Dorsolateral prefrontal cortex (tissue), 122 donors: ENCODE measurements at places on chromosomes 2 and 18. TPM values are rescaled to one million over a fixed set of nuclear protein-coding genes. Genes with fewer than 3 reads are reported as not detected.

- DNase-seq = no peak
Measured at GRCh38 chr2:160484859-160485520, 8.6 kb downstream of the RBMS1 start.

GRCh38 chr2:8549273-8549922 lies 132.5 kb upstream of the ID2 start:
- no peak for DNase-seq

- no peak for DNase-seq
Measured at GRCh38 chr2:177161741-177162460, 50.7 kb upstream of the HNRNPA3 start.

GRCh38 chr2:121041516-121041915 lies 243.5 kb downstream of the TFCP2L1 start:
- DNase-seq = no peak

DNA sequence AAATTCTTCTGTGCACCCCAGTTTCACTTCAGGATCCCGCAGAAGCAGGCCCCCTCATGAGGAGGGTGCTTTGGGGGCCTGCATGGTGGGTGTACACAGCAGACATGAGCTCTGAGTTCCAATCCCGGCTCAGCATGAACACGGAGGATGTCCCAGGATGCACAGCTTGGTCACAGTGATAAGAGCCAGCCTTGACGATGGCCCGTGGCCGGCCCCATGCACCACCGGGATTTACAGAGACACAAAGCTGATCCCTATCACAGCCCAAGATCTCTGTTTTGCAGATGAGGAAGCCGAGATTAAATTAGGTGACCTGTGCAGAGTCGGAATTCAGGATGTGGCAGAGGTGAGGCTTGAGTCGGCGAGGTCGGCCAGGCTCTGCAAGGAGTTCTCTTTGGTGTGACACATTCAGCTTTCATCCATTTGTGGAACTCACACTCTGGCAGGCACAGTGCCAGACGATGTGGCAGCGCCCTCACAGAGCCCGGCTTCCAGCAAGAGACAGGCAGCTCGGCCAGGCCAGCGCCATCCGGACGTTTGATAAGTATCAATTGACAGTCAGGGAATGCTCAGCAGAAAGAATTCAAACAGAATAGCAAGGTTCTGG lies 456.3 kb upstream of the MYT1L start:
- peak; percentile 46 for DNase-seq

DNA sequence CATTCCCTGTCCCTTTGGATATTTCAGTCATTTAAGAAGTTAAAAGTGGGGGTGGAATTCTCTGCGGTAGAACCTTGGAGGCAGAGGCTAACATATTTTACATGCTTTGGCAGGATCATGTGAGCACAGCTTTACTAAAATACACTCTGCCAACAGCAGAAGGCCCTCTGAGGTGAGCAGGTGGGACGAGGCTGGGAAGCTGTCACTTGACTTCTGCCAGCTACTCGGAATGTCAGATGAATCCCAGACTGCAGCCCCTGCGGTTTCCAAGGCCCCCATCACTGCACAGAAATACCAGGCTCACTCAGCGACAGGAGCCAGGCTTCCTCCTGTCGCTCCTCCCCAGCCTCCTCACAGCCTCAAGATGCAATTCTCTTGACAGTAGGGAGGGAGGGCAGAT lies 220.9 kb upstream of the REV1 start:
- no peak for DNase-seq

DNA sequence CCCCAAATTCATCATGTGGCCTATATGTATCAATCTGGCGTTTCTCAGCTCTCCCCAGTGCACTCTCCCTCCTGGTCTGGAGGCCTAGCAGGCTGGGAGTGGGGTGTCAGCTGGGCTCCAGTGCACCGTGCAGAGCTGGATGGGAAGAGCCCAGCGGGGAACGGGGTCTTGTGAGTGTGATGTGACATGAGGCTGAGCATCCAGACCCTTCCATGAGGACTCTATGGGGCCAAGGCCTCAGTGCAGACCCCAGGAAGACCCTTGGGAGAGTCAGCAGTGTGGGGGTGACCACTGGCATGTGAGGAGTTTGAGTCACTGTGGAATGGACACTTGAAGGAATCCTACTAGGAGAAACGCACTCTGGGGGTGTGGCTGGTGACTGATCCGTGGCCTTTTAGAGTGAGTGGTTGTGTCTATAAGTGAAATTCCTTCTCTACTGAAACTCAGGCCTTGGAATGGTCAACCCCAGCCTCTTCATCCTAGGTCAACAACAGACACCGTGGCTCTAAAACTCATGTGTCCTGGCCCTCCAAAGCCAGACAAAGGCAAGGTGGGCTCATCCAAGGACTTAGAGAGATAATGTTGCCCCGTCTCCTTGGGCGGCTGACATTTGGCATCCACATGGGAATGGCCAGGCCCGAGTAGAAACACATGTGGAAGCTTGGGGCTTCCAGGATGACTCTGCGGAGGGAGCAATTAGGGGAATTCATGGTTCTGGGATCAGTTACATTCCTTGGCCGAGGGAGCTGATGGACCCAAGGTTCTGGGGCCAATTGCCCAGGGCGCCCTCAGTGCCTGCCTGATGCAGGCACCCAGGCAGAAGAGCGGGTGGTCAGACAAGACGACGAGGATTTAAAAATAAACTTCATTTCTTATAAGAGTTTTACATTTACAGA lies 156.0 kb upstream of the TWIST2 start:
- no peak for DNase-seq

DNA sequence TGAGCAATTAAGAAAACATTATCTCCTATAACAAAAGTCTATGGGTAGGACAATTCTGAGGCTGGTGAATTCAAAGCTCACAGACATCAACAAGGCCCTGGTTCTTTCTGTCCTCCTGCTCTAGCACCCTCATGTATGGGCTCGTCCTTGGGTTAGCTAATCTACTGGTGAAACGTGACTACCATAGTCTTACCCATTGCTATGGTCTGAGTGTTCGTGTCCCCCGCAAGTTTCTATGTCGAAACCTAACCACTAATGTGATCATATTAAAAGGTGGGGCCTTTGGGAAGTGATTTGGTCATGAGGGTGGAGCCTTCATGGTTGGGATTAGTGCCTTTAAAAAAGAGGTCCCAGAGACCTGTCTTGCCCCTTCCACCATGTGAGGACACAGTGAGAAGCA lies 564.7 kb downstream of the TNS1 start:
- no peak for DNase-seq

- no peak for DNase-seq
Measured at GRCh38 chr2:23681356-23682140, 245.4 kb downstream of the ATAD2B start.

DNA sequence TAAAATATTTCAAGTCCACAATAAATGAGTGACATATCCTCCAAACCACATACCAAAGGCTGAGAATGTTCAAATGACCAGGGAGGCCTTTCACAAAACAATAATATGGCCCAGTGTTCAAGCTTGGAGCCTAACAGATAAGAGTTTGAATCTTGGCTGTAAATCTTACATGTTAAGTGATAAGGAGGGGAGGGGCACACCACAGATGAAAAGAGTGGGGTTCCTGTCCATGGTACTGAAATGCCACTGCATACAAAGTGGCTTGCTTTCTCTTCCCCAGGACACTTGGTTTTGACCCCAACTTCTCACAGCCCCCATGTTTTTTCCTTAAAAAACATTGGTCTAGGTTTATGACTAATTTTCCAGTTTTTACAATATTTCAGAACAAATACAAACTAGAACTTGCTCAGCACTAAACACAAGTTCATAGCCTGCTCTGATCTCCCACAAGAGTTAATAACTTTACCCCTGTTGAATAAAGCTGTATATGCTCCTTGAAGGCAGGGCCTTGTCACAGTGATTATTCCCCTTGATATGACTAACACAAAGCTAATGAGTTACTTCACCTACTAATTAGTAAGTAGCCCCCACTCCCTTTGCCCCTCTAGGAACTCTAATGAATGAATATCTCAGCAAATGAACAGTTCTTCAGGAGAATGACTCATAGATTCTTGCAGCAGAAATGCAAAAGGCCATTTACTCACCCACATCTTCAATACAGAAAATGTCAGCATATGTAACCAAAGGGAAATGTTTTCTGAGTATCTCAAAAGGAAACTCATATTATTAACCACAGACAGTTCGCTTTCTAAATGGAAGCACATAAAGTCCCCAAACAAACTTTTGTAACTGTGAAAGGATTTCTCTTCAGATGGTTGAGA lies 142.2 kb downstream of the SATB2 start:
- no peak for DNase-seq

GRCh38 chr2:178478130-178478438 lies 316 bp downstream of the FKBP7 start:
- no peak for DNase-seq

DNA sequence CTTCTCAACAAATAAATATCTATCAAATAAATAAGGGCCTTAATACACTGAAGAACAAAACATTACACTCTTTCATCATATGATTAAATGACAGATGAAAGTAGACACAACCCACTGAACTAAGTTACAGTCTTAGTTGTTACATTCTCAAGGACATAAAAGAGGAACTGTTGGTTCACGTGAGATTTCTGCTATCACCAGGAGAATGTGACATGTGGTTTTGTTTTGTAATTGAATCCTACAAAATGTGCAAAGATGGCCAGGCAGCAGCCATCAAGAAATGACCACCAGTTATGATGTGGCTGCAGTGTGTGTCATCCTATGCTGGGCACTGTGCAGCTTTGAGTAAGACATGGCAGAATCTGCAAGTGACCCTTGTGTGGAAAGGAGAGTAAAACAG lies 310.6 kb upstream of the PIK3C3 start:
- DNase-seq = no peak

DNA sequence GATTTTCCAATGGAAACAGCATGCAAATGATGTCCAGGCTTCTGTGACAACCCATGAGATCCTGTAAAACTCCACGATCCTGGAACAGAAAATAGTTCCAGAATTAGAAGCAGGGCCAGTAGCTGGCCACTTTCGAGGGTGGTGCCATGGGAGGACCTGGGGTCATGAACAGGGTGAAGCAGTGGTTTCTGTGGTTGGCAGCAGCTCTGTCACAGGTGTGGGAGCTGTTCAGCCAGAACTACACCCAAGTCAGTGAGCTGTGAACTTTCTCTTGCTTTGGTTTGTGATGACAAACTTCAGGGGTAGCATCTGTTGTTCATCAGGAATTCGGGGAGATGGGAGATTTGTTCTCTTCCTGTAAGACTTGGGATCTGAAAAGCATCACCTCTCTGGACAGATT lies 314.4 kb upstream of the NT5C1B start:
- no peak for DNase-seq

DNA sequence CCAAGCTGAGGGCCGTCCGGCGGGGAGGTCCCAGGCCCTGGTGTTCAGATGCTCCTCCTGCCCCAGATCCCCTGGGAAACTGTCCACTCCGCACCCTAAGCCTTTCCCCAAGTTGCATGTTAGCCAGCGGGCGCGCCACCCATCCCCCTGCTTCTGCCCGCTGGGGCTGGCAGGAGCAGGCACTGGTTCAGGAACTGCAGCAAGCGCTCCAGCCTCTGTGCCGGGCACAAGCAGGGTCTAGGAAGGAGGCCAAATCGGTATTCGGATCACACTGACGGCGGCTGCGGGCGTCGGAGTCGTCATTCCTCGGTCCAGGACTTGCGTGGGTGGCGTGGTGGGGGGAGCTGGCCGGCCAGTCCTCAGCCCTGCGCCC lies 53.7 kb downstream of the FAM168B start:
- DNase-seq = peak; percentile 35

DNA sequence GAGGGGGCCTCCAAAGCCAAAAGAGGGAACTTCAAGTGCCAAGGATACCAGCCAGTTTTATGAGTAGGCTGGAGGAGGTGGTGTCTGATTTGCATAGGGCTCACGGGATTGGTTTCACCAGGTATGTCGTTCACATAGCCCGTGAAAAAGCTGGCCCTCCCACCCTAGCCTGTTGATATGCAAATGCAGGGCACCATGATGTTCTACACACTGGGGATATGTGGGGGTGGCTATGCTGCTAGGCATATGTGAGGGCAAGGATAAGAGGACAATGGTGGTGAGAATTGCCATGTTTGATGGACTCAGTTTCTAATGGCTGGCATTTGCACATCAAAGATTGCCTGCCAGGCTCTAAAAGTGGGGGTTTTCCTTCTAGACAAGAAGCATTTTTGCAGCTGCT lies 378.6 kb downstream of the DPP10 start:
- DNase-seq = no peak

Gene IL1A
- 0.41 TPM for total RNA-seq

Gene SERPINB12
- total RNA-seq = not detected

Gene CRYGD
- not detected for total RNA-seq

Gene HOXD10
- not detected for total RNA-seq

Gene TTL
- total RNA-seq = 71.9 TPM

Gene SIX3
- total RNA-seq = 0.59 TPM

Gene RBM43
- 4.2 TPM for total RNA-seq

Gene CUL3
- 93.6 TPM for total RNA-seq
